Omental fat pad (tissue), 4 donors: ENCODE measurements at places on chromosomes 13 and 19.

DNA sequence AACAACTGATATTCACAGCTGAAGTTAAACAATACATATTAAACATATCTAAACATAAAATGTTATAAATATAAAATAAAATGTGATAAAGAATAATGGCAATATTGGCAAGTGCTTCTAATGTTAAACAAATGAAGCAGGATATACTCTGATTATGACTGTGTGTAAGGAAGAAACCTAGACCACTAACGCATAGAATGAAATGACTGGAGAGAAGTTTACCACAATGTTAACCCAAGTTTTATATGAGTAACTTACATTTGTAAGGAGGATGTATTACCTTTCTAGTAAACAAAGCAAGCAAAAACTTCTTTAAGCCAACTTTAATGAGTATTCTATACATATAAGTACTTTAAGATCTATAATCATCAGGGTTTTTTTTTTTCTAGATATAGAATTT, 43.0 kb downstream of the RB1 start:
- no peak for DNase-seq

- peak; percentile 32 for DNase-seq
These were observed at the start of gene PVR for GRCh38 chr19:44643605-44644401. Gene PVR, plus strand, starts transcription at chr19:44643910. Its CDS starts 187 bp downstream, at chr19:44644097.

GRCh38 chr19:33781996-33782395, 14.7 kb upstream of the KCTD15 start:
- DNase-seq, result no peak

DNA sequence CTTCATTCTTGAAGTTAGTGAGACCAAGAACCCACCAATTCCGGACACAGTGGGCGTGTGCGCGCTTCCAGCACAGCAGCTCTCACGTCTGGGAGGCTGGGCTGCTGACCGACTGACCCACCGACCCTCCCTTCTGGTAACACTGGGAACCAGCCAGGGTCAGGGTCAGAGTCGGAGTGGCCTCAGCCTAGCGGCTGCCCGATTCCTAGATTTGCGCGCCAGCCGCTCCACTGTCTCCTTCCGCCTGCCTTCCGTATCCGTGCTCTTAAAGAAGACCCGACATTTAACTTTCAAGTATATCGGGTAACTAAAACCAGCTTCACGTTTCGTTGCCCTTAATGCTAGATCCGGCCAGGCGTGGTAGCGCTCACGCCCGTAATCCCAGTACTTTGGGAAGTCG, 41.1 kb downstream of the SERP2 start:
- DNase-seq, result no peak

DNA sequence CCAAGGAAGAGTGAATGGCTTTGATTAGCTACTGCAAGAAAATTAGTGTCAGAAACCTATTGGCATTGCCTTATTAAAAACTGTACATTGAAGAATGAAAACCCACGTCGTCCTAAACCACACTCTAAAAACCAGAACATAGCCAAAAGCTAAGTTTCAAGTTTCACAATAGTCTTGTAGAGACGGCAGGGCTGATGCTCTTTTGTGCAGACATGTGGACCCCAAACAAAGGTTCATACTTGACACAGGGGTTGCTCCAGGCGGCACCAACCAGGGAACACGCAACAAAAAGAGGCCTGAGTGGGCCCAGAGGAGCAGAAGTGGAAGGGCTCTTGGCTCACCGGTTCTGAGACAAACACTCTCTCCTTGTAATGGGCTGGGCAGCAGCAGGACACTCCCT, 28.6 kb upstream of the MIR17HG start:
- DNase-seq, result no peak

DNA sequence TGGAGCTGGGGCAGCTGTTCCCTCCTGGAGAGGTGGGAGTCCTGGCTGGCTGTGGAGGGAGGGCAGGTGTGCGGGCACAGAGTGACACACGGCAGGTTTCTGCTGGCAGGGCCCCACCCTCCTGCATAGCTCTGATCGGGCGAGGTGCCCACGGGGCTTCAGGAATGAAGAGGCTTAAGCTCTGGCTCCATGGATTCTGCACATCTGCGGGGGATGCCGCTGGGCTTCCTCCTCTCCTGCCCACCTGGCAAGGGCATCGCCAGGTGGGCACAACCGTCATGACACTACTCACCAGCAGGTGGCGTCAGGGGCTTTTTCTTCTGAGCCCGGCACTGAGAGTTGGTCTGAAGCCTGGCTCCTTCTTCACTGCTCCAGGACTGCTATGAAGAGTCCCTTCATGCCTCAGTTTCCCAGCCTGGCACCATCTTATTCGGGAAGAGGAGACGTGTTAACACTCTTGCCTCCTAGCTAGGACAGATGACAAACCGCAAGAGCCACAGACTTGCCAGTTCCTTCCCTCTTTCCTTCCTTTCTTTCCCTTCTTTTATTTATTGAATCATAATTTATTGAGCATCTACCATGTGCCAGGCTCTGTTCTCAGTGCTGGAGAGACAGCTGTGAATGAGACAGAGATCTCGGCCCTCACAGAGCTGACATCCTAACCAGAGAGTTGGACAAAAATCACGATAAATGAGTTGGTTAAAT, 15.2 kb upstream of the PAK4 start:
- DNase-seq, result no peak

- no peak for DNase-seq
These were observed 1096.8 kb upstream of the PCDH20 start for GRCh38 chr13:62512194-62513141.

GRCh38 chr19:19192078-19192882, at the start of the genes BORCS8 and RFXANK:
Gene BORCS8, minus strand, starts transcription at chr19:19192152. Its CDS starts 35 bp downstream, at chr19:19192117.
Gene RFXANK, plus strand, starts transcription at chr19:19192258. Its CDS starts 1,689 bp downstream, at chr19:19193947.
- peak; percentile 96 for DNase-seq

GRCh38 chr19:16626796-16627192, 1.2 kb downstream of the MED26 start:
- DNase-seq, result no peak

- DNase-seq, result no peak
These were observed 331.6 kb downstream of the DLEU7 start for GRCh38 chr13:50511877-50512341.

DNA sequence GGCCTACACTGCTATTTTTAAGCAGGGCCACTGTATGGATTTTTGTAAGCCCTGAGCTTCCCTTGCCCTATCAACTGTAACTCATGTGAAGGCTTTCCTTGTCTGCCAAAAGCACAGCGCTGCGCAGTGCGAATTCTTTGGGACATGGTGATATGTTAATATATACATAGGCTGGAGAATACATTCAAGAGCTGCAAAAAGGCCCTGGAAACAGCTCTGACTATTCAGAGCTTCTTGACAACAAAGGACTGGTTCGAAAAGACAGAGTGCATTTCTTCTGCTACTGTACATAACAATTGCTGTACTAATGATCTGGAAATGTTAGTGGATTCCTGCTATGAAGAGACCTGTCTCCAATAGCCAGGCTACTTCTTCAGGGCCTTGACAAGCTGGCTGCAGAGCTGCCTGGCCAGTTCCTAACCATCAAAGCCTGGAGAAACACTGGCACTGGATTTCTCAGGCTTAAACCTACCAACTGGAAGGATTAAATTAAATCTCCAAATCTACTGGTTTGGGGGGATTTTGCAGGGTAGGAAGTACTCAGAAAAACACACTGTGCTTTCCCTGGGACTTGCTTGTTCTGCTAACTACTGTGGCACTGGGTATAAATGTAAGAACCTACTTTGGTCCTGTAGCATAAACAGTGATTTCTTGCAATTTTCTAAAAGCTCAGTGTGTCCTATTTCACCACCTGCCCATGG, 246.9 kb downstream of the DNAJC15 start:
- DNase-seq, result no peak

GRCh38 chr13:108306860-108307259, 37.3 kb downstream of the TNFSF13B start:
- no peak for DNase-seq

DNA sequence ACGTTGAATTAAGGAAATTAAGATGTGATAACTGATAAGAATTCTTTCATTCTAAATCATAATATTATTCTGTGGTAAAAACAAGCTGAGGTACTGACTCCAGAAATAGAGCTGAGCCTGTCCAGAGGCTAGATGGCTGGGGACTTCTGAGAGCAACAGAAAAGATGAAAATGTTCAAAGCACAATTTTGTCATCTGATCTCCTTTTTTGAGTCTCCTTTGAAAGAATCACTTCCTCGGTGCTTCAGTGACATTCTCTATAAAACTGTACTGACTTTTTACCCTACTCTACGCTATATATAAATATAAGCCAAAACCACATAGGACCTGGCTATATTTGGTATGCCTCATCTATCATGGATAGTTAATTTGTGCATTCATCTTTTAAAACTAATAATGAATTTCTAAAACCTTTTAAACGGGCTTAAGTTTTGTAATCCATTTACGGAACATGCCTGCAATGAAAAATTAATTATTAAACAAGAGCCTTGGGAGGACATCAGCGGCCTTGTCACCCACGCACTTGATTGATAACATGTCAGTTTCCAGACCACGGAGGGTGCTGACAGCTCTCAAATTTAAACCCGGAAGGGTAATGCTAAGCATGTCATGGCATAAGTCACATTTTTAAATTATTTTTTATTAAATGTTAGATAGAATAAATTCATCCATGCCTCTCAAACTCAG, 235.5 kb downstream of the PCDH9 start:
- DNase-seq, result no peak

DNA sequence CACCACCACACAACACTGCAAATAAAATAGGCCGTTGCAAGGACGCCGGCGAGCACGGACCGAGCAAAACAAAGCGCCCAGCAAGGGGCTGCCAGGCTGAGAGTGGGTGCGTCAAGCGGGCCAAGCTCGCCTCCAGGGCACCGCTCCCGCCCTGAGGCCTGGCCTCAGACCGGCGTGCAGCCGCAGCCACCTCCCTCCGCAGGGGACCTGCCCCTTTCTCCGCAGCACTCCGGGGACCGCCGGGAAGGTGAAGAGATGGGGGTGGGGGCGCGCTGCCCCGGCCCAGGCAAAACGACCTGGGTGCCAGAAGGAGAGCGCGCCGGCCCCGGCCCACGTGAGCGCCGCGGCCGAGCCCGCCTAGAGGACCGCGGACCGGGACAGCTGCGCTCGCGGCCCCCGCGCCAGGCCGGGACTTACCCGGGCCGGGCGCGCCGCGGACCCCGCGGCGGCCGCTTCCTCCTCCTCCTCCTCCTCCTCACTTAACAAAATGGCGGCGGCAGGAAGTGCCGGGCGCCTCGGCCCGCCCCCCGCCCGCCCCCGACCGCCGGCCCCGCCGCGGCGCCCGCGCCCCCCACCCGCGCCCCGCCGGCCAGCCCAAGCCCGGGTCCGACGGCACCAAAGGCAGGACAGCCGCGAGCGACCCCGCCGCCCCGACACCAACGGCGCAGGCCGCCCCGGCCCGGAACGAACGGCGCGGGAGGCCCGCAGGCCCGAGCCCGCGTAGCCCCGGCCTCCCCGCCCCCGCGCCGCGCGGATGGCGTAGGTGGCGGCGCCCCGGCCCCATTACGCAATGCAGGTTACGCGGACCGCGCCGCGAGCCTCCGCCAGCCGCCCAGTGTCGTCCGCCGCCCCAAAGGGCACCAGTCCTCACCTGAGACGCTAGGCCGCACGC, 674 bp downstream of the BRD4 start:
- DNase-seq, result peak; percentile 38

- no peak for DNase-seq
These were observed 15.9 kb downstream of the SUGP1 start for GRCh38 chr19:19304186-19304965.

DNA sequence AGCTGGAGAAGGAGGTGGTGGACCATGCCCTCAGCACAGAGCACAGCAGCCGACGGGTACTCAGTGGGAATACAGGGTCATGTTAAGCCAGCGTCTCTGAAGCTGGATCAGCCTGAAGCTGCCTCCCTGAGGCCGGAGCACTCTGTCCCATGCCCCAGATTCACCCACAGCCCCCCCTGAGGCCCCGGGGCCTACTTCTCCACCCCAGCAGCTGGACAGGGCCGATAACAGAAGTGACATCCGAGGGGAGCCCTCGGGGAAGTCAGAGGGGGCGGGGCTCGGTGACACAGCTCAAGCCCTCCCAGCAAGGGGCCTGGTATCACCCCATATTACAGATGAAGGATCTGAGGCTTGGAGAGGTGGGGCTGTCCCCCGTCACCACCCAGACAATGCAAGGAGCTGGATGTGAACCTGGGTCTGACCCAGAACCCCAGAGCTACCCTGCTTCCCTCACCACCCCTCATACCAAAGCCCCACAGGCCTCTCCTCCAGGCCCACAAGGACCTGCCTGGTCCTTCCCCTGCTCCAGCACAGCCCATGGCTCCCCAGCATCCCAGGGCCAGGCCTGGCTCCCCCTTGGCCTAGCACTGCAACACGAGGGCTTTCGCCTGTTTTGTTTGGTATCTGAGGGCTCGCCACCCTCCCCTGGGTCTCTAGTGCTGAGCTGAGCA, 5.7 kb downstream of the R3HDM4 start:
- no peak for DNase-seq

GRCh38 chr13:47008318-47008717, 111.5 kb upstream of the HTR2A start:
- no peak for DNase-seq

- no peak for DNase-seq
These were observed 5.5 kb downstream of the FOSB start for GRCh38 chr19:45473367-45473681.

DNA sequence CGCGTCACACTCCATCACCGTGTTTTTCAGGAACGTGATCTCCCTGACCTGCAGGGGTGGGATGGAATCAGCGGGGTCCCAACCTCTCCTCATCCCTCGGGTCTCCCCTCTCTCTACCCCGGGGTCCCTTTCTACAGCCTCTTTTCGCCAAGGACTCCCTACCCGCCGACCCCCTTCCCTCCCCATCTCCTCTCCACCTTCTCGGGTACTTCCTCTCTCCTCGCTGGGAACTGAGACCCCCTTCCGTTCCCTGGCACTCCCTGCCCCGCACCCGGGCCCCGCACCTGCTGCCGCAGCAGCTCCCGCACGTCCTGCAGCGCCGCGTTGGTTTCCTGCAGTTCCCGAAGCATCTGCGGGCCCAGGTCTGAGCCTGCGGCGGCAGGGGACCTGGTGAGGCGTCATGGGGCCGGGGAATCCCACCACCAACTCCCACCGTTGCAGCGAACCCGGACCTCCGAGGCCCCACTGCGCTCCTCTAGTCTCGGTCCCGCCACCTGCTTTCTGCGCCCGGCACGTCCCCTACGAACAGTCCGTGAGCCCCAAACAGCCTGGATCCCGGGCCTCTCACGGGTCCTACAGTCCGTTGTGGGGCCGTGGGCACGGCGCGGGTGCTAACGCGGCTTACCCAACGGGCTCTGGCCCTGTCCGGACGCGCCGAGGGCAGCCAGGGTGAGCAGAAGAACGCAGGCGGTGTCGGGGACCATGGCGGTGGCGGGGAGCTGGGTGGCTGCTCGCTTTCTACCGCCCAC, at the start of gene COMP:
Gene COMP, minus strand, starts transcription at position 740 of the 749 bp plus-strand sequence. Its CDS starts 36 bp downstream, at position 704.
- no peak for DNase-seq

- DNase-seq, result no peak
These were observed 437 bp downstream of the SMARCA4 start for GRCh38 chr19:10961073-10961860.

DNA sequence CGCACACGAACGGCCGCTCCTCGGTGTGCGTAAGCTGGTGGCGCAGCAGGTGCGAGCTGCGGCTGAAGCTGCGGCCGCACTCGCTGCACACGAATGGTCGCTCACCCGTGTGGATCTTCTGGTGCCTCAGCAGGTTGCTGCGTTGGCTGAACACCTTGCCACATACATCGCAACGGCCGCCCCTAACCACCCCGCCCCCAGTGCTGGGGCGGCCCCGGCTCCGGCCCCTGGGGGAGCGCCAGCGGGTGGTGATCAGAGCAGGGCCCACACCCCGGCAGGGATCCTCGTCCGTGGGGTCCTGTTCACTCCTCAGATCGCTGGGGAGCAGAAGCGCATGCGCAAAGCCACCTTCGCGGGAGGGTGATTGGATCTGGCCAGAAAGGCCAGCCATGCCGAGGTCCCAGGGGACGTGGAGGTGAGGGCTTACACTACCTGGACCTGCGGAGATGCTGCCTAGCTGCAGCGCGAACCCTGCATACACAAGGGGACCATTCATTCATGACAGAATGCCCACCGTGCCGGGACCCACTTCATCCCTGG, 4.7 kb upstream of the UBE2M start:
- DNase-seq, result no peak
